ENCODE measurements at places on chromosomes 12 and 14.

- DNase-seq: no peak
Measured at GRCh38 chr14:65431951-65432350, 19.4 kb downstream of the FUT8 start.

GRCh38 chr14:100747021-100747586, 20.4 kb downstream of the DLK1 start:
- no peak for DNase-seq

DNA sequence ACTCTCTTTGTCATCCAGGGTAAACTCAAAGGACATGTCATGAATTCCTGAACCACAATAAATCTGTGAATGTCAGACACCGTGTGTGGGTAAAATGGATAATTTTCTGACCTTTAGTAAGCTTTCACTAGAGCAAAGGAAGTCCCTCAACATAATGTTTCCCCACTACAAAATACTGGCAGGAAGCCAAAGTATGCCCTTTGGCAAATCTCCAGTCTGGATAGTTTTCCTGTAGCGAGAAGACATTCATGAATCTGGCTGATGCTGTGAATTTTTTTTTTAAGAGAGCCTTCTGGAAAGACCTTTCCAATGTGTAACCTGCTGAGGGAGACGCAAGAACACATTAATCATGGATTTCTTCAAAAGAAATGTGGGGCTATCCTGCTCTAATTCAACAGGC, 389.6 kb upstream of the DDHD1 start:
- no peak for DNase-seq

- peak; percentile 48 for DNase-seq
Measured at GRCh38 chr14:103518422-103519042, 4.1 kb downstream of the CKB start.

GRCh38 chr14:59450716-59451115, 14.5 kb downstream of the GPR135 start:
- no peak for DNase-seq

DNA sequence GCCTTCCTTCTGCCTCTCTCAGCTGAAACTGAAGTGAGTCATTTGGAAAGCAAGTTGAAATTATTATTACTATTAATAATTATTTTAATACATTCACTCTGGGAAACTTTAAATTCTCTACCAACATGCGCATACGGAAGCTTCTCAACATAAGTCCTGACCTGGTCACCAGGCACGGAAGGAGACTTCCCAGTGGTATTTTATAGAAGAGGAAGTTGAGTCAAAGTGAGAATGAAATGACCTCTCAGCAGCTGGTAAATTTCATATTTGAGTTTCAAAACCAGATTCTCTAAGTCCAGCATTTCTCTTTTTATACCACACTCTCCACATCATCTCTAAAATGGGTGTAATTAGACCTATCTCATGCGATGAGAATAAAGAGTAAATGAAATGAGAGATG, 747.4 kb downstream of the VRK1 start:
- no peak for DNase-seq

GRCh38 chr14:99755629-99756603, 37.3 kb upstream of the EML1 start:
- no peak for DNase-seq

- DNase-seq: no peak
Measured at GRCh38 chr12:122125452-122126341, 47.1 kb downstream of the MLXIP start.

GRCh38 chr14:91281346-91281745, 36.8 kb upstream of the GPR68 start:
- DNase-seq: no peak

GRCh38 chr12:79420146-79420618, 270.6 kb downstream of the PAWR start:
- DNase-seq: no peak

DNA sequence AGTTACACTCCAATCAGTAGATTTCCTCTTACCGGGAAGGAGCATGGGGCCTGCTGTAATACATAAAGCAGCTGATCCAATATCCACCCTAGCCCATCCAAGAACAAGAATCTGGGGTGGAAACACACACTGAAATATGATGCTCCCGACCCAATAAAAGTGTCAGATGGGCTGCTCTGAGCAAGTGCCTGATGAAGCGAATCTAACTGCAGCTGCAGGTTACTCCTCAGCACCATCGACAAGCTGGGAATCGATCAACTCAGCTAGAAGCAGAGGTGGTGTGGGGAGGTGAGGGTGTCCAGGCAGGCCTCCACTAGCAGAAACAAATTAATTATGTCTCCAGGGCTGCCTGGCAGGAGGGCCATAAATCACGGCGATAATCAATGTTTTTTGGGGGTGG, 64.0 kb upstream of the WSCD2 start:
- no peak for DNase-seq

DNA sequence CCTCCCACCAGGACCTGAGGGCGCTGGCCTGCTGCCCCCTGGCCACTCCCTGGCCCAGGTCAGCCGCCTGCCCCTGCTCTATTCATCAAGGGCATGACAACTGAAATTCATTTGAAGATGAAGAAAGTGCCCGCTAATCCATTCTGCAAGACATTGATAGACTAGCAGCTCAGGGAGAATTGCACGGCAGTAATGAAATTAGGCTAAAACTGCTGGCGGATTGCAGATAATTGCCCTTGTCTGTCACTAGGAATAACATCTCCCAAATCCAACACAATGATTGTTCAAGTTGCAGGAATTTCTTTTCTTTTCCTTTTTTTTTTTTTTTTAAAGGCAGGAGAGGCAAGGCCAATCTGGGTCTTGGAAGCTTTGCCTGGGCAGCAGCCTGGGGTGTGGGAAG, 44.5 kb downstream of the MVK start:
- no peak for DNase-seq

DNA sequence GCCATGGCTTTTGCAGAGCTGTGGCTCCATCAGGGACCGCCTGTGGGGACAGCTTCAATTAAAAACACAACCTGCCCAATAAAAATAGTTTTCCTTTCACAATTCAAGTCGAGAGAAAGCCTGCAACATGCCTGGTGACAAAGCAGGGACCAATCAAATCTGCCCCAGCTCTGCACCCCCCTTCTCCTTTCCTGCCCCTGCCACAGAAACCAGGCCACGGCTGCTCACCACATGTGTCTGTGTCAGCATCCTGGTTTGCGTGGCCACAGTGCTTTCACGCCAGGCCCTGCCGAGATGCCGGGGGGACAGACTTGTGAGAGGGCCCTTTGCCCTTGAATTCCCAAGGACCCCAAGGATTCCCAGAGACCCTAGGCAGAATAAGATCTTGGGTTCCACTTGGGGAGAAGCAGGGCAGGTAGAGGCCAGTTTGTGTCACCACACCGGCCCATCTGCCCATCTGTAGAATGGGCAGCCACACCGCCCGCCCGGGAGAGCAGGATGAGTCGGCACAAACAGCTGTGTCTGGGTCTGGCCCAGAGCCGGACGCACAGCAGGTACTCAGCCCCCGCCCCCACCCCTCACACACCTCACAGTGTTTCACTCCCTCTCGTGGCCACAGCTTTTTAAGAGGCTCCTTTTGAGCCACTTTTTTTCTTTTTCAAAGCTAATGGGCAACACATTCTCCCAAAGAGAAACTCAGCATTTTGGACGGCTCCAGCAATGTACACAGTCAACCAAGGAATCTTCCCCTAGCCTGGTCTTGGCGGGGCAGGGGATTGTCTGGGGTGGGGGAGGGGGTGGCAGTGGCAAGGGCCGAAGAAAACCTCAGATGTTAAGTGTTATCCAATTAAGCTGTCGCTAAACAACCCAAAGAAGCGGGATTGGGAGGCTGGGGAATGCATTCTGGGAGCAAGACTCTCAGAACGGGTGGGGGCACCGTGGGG, 41.5 kb downstream of the BCL11B start:
- peak; percentile 57 for DNase-seq

DNA sequence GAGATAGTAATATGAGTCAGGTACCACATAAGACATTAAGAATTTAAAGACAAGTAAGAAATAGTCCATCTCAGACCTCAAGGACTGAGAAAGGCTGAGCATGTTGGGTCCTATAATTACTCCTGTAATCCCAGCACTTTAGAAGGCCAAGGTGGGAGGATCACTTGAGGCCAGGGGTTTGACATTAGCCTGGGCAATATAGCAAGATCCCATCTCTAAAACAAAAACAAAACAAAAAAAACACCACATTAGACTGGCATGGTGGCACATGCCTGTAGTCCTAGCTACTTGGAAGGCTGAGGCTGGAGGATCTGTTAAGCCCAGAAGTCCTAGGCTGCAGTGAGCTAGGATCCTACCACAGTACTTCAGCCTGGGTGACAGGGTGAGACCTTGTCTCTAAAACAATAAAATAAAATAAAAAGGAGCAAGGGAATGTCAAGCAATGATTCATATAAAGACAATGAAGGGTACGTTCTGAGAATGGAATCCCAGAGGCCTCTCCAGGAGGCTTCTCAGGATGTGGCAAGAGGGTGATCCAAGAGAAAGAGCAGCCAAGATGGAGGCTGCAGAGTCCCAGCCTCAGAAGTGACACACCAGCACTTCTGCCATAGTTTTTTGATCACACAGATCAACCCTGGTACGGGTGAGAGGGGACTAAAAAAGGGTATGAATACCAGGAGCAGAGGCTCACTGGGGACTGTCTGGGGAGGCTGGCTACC, 206.4 kb downstream of the CRADD start:
- no peak for DNase-seq
